ENCODE measurements at places on chromosomes 5 and 9. TPM values are rescaled to one million over a fixed set of nuclear protein-coding genes. Genes with fewer than 3 reads are reported as not detected.

DNA sequence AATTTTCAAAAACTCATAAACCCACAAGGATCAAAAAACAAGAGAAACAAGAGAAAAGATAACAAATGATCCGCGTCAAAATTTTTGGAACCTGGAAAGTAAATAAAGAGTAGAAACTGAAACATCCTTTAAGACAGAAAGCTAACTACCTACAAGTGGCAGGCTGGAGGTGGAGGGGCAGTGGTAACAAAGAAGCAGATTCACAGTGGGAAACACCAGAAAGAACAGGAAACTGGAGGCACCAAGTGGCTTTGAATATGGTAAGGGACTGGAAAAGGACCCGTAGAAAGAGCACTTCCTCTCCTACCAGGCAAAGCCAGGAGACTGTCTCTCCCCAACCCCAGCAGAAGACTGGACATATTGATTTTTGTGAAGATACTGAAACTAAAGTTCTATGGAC, 100.6 kb upstream of the TARS1 start:
- no peak for DNase-seq

ST8SIA4 gene
- total RNA-seq, result not detected

ARHGEF28 gene
- 8.0 TPM for total RNA-seq

ECSCR gene
- 0.63 TPM for total RNA-seq

Data from MG63 (cell line).